Activated naive CD4-positive, alpha-beta T cell treated with anti-CD3 and anti-CD28 coated beads, Interleukin-2, amount 50 U/mL, for 72 hours (primary cell): ENCODE measurements at places on chromosomes 7 and 10. TPM values are rescaled to one million over a fixed set of nuclear protein-coding genes. Genes with fewer than 3 reads are reported as not detected.

The ARMC10 gene
- total RNA-seq = 43.5 TPM

GRCh38 chr7:132141109-132141508, 435.2 kb downstream of the PLXNA4 start:
- DNase-seq = no peak

DNA sequence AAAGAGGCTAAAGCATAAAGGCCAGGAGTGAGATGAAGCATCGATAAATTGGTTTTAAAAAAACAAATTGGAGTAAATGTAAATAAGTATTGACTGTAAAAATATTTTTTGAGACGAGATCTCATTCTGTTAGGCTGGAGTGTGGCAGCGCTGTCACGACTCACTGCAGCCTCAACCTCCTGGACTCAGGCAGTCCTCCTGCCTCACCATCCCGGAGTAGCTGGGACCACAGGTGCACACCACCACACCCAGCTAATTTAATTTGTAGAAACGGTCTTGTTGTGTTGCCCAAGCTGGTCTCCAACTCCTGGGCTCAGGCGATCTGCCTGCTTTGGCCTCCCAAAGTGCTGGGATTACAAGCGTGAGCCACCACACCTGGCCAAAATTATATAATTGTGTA, 17.8 kb downstream of the HNRNPA2B1 start:
- no peak for DNase-seq

GRCh38 chr10:99761365-99761764, 21.1 kb upstream of the ABCC2 start:
- DNase-seq = no peak

GRCh38 chr7:27899601-27900000, 159.6 kb downstream of the TAX1BP1 start:
- DNase-seq = peak; percentile 58

DNA sequence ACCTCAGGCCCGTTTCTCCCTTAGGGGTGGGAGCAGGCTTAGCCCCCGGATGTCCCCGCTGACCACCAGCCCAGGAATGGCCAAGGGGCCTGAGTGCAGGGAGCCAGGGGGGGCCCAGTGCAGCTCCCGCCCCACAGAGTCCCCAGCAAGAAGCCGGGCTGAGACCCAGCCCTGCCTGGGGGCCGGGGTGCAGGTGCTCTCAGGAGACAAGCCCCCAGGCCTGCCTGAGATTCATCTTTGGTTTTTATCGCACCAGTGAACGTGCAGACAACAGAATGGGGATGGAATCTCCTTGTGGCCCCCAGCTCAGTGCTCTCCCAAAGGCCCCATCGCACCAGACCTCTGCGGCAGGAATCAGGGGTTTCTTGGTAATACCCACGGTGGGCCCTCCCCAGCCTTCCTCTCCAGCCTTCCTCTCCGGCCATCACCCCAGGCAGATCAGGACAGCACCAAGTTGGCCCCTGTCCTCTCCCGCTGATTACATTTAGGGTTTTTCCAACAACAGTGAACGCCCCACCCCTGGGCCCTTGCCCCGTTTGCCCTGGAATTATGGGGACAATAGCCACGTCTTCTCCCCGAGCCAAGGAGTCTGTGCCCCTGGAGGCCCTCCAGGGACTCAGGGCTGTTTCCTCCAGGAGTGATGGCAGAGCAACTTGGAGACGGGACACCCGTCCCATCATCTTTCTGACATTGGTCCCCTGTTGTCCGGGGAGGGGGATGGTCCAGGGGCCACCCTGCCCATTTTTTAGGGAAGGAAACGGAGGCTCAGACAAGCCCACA, 22.4 kb downstream of the ADAP1 start:
- DNase-seq = no peak

- no peak for DNase-seq
Observed at GRCh38 chr7:46178661-46179060, 257.6 kb upstream of the IGFBP3 start.
